Uterus (tissue), 4 donors: ENCODE measurements at places on chromosomes 2 and 18. TPM values are rescaled to one million over a fixed set of nuclear protein-coding genes. Genes with fewer than 3 reads are reported as not detected.

GRCh38 chr2:217809736-217810135 is 193.1 kb downstream of the TNS1 start:
- no peak overlapping the region for H3K27ac ChIP-seq
- peaks cover 6% of the 10 kb centered on the region for H3K4me1 ChIP-seq
- H3K27me3 ChIP-seq = no peaks in the 10 kb centered on the region
- H3K4me3 ChIP-seq = no peak overlapping the region

The VAMP5 gene
- total RNA-seq = 197 TPM

GRCh38 chr2:160465406-160465805 is 28.2 kb downstream of the RBMS1 start:
- H3K27ac ChIP-seq = no peak overlapping the region
- no peaks in the 10 kb centered on the region for H3K27me3 ChIP-seq
- no peak overlapping the region for H3K4me3 ChIP-seq
- H3K36me3 ChIP-seq = no peaks in the 10 kb centered on the region

DNA sequence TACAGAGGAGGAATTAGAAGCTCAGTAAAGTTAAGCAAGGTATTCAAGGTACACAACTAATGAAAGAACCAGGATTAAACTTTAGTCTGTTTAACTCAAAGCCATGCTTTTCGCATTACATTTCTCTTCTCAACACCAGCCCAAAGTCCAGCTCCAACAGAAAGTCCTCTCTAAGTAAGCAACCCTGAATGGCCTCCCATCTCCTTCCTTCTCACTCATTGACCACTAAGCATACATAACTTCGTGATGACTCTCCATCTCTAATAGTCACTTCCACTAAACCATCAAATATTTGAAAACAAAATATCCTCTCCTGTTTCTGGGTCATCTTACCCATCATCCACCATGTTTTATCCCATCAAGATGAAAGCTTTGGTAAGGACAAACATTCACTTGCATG is 219.8 kb downstream of the RAD51AP2 start:
- H3K27ac ChIP-seq = no peak overlapping the region
- H3K4me3 ChIP-seq = no peak overlapping the region
- H3K27me3 ChIP-seq = no peaks in the 10 kb centered on the region
- DNase-seq = no peak
- H3K36me3 ChIP-seq = no peaks in the 10 kb centered on the region
- H3K4me1 ChIP-seq = no peaks in the 10 kb centered on the region

DNA sequence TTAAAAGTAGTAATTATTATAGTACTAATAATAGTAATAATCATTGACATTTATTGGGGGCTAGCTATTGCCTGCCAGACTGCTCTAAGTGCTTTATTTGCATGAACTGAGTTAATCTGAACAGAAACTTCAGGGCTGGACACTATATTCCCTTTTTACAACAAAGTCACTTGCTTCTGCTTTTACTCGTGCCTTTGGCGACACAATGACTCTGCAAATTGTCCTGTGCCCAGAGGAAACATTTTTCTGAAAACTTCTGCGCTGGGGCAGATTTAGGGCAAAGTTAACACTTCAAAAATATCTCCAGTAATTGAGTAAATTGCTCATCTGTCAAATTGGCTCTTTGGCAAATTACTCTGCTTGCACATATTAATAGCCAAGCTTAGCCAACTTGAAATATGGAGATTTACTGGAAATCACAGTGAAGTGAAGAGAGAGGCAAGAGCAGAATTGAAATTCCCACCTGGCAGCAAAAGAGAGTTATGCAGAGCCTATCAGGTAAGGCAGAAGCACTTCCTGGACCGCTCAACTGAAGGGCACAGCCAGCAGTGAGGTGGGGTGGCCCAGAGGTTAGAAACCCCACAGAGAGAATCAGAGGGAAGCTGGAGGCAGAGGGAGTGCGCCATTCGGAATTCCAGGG is 36.3 kb downstream of the BMP10 start:
- no peak overlapping the region for H3K4me3 ChIP-seq
- H3K4me1 ChIP-seq = peaks cover 8% of the 10 kb centered on the region
- no peaks in the 10 kb centered on the region for H3K36me3 ChIP-seq
- H3K27me3 ChIP-seq = no peaks in the 10 kb centered on the region
- no peak overlapping the region for H3K27ac ChIP-seq
- no peak for DNase-seq

DNA sequence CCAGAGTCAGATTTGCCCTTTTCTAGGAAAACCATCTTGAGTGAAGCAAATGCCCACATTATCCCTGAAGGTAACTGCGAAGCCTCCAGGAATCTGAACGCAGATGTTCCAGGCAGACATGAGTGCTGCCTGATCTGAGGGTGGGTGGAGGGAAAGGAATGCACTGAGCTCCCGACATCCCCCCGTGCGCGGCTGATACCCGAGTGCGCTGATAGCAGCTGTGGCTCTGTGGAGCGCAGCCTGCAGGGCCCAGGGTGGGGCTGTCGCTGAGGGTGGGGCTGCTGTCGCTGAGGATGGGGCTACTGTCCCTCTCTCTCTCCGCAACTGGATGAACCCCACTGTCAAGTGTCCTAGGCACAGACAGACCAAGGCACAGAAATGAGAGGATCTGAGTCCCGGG is 82.4 kb downstream of the GFPT1 start:
- DNase-seq = no peak
- H3K36me3 ChIP-seq = no peaks in the 10 kb centered on the region
- H3K27ac ChIP-seq = no peak overlapping the region
- H3K4me3 ChIP-seq = no peak overlapping the region

- no peak overlapping the region for H3K4me3 ChIP-seq
- no peaks in the 10 kb centered on the region for H3K36me3 ChIP-seq
- no peaks in the 10 kb centered on the region for H3K27me3 ChIP-seq
- H3K27ac ChIP-seq = peak overlapping the region; percentile 3
- no peak for DNase-seq
Measured at GRCh38 chr2:236793023-236794011, 223.7 kb downstream of the ACKR3 start.

DNA sequence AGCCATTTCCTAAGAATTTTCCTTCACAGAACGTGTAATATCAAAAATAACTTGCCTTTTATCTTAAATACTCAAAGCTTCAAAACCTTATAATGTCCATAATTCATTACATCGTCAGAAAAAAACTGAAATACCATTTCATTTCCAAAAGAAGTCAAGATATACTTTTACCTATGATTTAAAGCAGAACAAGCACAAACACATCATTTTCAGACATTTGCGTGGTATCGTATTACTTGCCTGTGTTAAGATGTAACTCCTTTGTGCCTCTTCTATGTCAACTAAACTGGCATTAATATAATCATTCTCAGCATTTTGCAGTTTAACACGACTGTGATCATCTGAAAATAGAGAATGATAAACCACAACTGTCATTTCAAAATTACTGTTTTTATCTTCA is 47.5 kb downstream of the PTPN2 start:
- no peaks in the 10 kb centered on the region for H3K27me3 ChIP-seq
- H3K27ac ChIP-seq = no peak overlapping the region
- no peaks in the 10 kb centered on the region for H3K4me1 ChIP-seq
- DNase-seq = no peak
- H3K4me3 ChIP-seq = no peak overlapping the region
- no peaks in the 10 kb centered on the region for H3K36me3 ChIP-seq

DNA sequence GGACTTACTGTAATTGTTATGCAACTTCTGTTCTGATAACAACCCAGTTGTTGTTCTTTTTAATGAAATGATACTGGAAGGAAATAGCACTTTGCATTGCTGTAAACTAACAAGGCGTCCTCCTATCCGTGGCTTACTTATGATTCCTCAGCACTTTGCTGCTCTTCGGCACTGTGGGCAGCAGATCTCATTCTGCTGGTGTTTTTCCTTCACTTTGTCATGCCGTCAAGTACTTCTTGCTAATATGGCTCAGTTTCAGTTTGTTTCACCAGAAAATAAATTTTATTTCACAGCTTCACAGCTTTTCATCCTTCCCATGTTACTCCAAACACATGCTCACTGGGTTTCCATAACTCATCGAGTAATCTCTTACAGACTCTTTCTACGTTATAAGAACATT is 289.3 kb downstream of the MEIS1 start:
- no peaks in the 10 kb centered on the region for H3K4me1 ChIP-seq
- H3K4me3 ChIP-seq = no peak overlapping the region
- peak overlapping the region; percentile 63 for H3K27ac ChIP-seq
- no peaks in the 10 kb centered on the region for H3K27me3 ChIP-seq
- DNase-seq = no peak

GRCh38 chr2:124999906-125000305 is 974.8 kb downstream of the CNTNAP5 start:
- H3K27ac ChIP-seq = no peak overlapping the region
- H3K36me3 ChIP-seq = no peaks in the 10 kb centered on the region
- DNase-seq = no peak
- H3K27me3 ChIP-seq = no peaks in the 10 kb centered on the region

GRCh38 chr2:55430211-55430975 is 10.7 kb upstream of the CCDC88A start:
- no peaks in the 10 kb centered on the region for H3K36me3 ChIP-seq
- H3K4me3 ChIP-seq = no peak overlapping the region
- no peak for DNase-seq
- no peak overlapping the region for H3K27ac ChIP-seq
- H3K27me3 ChIP-seq = no peaks in the 10 kb centered on the region

GRCh38 chr18:41906528-41907146 is 48.4 kb upstream of the PIK3C3 start:
- H3K4me3 ChIP-seq = no peak overlapping the region
- H3K4me1 ChIP-seq = no peaks in the 10 kb centered on the region
- H3K27me3 ChIP-seq = no peaks in the 10 kb centered on the region
- H3K36me3 ChIP-seq = no peaks in the 10 kb centered on the region
- no peak overlapping the region for H3K27ac ChIP-seq

GRCh38 chr2:204453730-204454167 is 91.5 kb upstream of the PARD3B start:
- H3K27me3 ChIP-seq = no peaks in the 10 kb centered on the region
- no peaks in the 10 kb centered on the region for H3K4me1 ChIP-seq
- DNase-seq = peak; percentile 27
- H3K36me3 ChIP-seq = no peaks in the 10 kb centered on the region
- H3K4me3 ChIP-seq = no peak overlapping the region
- H3K27ac ChIP-seq = peak overlapping the region; percentile 50

DNA sequence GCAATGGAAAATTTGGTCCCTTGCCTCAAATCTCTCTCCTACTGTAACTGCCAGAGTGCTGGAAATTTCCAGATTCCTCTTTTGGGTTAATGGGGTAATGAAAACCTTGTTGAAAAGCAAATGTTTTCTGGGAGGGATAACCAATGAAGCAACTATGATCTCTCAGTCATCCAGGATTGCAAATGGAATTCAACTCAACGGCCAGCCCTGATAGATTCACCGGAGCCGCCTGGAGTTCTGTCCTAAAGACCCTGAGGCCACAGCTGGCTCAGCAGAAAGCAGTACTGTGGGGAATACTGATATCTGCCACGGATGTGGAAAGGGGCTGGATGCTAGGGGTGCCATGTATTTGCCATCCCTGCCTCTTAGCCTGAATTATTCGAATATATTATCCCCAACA is 167.8 kb downstream of the NRP2 start:
- H3K27ac ChIP-seq = no peak overlapping the region
- no peaks in the 10 kb centered on the region for H3K4me1 ChIP-seq
- no peaks in the 10 kb centered on the region for H3K27me3 ChIP-seq
- no peak for DNase-seq

The LRRC30 gene
- total RNA-seq = not detected

The CHCHD5 gene
- total RNA-seq = not detected

DNA sequence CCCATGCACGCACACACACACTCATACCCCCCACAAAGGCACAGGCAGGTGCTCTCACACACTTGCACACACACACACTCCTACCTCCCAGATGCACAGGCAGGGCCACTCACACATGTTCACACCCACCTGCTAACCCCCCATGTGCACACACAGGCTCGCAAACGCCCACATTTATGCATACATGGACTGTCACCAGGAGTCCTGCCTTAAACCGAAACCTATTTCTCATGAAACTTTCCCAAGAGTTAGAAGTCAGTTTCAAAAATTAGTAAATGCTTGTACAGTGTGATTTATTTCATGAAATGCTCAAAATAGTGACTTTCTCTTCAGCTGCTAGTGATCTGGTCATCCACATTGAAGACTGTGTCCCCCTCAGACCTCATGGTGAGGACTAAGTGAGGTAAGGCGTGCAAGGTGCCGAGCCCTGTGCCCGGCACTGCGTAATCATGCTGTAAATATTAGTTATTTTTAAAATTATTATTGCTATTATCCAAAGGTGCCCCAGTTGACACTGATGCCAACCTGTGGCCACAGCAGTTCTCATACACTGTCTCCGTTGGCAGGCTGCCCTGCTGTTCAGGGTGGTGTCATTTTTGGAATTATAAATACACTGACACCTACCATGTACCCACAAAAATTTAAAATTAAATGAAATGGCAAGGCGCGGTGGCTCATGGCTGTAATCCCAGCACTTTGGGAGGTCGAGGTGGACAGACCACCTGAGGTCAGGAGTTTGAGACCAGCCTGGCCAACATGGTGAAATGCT is 12.4 kb downstream of the CNNM4 start:
- no peak overlapping the region for H3K27ac ChIP-seq
- H3K4me3 ChIP-seq = no peak overlapping the region
- no peaks in the 10 kb centered on the region for H3K36me3 ChIP-seq
- H3K27me3 ChIP-seq = no peaks in the 10 kb centered on the region

The CHRNG gene
- total RNA-seq = not detected

The BUB1 gene
- not detected for total RNA-seq

- no peak for DNase-seq
- no peaks in the 10 kb centered on the region for H3K36me3 ChIP-seq
- H3K27me3 ChIP-seq = no peaks in the 10 kb centered on the region
- no peak overlapping the region for H3K27ac ChIP-seq
Measured at GRCh38 chr18:74651327-74652128, 53.9 kb downstream of the ZNF407 start.

DNA sequence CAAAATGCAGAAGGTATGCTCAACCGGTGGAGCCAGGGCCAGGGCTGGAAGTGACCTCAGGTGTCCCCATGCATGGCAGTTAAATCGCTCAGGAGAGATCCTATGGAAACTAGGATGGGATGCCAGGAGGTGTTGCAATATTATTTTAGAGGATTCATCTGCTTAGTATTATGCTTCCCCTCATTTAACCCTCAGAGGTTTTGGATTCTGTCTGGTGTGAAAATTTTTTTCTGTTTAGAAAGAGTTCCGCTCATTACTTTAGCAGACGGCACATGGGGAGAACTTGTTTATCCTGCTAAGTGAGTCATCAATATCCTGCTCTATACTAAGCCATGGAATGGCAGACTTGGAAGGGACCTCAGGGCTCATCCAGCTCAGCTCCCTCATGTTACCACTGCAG is 42.5 kb downstream of the TRIB2 start:
- H3K27ac ChIP-seq = no peak overlapping the region
- H3K4me3 ChIP-seq = no peak overlapping the region
- no peaks in the 10 kb centered on the region for H3K27me3 ChIP-seq
- H3K4me1 ChIP-seq = no peaks in the 10 kb centered on the region
